ENCODE measurements at places on chromosomes 7 and 10.

DNA sequence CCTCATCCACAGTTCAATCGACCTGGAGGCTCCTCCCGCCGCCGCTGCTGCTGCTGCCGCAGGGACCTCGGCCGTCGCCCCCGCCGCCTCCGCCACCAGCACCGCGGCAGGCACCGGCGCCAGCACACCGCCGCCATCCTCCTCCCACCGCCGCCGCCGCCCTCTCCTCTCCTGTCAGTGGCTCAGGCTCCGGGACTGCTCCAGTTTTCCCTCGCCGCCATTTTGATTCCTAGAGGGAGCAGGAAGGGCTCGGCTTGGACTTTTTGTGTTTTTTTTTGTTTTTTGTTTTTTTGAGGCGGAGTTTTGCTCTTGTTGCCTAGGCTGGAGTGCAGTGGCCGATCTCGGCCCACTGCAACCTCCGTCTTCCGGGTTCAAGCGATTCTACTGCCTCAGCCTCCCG, 3.0 kb upstream of the MCM10 start:
- DNase-seq = no peak

DNA sequence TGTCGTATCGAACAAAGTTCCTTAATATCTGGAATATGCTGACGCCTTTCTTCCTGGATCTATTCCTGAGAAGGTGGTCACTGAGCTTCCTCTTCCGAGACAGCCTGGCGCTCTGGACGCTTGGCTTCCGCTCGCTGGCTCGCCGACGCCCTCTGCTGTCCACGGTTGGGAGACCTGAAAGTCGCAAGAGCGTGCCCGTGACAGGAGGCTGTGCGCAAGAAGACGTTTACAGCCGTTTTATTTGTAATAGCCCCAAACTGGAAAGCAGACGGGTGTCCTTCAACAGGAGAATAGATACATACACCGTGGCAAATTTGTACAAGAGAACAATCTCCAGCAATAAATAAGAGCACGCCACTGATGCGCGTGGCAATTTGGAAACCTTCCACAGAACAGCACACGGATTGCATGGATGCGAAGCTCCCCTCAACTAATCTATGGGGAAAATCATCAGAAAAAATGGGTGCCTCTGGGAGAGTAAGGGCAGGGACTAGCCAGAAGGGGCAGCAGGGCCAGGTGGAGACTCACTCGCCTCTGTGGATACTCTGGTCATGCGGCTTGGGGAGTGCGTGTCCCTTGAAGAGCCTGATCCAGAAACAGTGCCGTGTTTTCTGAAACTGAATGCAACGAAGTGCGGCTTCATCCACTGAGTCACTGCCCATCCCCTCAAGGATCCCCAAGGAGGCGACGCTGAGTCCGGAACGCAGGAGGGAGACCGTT, 41.5 kb upstream of the BNIP3 start:
- DNase-seq = peak; percentile 88

DNA sequence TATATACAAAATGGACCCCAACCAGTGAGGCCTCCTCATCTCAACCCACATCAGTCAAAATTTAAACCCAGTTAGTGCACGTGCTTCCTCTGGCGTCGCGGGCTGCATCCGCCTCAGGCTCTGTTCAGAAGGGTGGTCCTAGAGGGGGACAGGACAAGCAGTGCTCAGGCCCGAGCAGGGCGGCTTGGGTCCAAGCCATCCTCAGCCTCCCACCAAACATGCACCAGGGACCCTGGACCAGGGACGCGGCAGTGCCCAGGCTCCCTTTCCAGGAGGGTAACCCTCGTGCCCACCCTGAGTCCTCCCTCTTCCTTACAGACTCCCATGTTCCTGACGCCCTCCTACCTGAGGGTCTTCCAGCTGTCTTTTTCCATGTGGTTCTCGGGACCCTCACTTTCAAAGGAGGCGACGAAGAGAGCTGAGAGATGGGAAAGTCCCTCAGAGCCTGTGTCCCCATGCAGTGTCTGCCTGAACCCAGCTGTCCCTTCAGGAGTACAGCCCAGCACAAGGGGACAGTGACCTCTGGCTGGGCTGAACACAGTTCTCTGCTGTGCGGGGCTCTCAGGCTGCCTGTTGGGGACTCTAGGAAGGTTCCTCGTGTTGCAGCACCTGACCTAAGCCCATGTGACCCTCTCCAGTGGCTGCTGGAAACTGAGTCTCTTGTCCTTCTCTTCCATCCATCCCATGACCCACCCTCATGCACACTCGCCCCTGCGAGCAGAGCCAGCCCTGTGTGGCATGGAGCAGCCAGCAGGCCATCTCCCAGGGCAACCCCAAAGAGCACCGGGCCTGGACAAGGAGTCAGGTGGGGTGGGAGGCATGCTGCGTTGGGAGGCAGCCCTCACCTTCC, 58.1 kb downstream of the CSGALNACT2 start:
- no peak for DNase-seq

- DNase-seq = no peak
Measured at GRCh38 chr7:74271742-74272141, 17.5 kb upstream of the CLIP2 start.

DNA sequence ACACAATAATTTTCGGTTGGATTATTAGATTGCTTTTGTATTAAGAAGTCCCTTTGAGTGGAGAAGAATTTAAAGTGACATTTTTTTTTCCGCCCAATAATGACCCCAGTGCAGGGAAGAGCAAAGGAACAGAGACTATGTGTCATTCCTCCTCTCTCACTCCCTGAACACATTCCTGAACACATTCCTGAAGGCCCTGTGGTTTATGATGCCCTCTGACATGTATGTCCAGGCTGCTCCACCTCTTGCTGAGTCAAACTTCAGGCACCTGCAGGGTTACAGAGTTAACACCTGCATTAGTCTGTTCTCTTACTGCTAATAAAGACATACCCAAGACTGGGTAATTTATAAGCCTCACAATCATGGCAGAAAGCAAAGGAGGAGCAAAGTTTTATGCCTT, 704.0 kb upstream of the LRRN3 start:
- no peak for DNase-seq

GRCh38 chr10:55242544-55242943, 441.5 kb upstream of the PCDH15 start:
- no peak for DNase-seq

DNA sequence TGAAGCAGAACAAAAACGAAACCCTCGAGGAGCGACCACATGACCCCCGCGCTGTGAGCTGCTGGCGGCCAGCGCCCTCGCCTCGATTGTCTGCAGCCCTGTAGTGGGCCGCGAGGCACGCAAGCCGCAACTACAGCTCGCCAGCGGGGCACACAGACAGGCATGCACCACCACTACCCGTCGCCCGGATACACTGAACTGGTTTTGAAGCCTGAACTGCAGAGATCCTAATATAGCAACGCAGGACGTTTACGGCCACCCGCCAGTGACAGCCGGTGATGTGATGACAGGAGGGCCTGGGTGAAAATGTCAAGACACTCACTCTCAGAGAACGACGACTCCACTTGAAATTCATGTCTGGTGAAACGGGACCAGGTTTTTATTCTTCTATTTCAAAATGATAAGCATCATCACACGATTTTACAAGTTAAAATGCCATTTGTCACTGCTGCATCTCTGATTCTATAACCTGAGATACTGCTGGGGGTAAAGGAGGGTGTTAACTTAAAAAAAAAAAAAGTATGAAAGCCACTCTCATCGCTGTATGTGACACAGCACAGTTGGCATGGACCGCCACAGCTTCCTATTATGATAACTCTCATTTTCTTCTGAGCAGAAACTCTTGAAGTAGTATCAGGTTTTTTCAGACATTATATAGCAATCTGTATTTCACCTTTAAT, 120.3 kb upstream of the DIP2C start:
- DNase-seq = no peak

- DNase-seq = no peak
Measured at GRCh38 chr10:76050291-76050625, 618.8 kb downstream of the LRMDA start.

DNA sequence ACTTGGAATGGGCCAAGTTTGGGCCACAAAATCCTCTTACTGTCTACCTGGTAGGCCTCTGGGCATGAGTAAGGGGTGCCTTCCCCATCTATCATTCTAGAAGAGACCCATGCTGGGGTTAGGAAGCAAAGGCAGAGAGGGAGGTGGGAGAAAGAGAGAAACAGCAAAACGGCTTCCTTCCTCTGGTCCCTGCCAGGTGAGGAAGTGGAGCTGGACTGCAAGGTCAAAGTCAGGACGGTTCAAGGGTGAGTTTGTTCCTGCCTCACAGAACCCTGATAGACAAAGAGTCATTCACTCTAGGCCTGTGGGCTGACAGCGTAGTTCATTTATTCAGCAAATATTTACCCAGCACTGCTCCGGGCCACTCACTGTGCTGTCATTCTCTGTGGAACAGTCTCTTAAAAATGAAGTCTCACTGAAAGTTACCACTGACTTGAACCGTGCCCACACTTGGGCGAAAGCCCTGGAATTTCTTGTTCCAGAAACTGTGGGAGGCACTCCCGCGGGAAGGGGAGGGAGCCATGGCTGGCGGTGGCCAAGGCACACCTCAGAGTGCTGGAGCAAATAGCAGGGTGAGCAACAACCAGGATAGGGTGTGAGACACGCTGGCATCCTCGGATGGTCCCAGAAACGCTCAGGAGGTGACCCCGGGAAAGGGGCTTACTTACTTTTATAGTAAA, 26.2 kb upstream of the ECHDC3 start:
- no peak for DNase-seq

DNA sequence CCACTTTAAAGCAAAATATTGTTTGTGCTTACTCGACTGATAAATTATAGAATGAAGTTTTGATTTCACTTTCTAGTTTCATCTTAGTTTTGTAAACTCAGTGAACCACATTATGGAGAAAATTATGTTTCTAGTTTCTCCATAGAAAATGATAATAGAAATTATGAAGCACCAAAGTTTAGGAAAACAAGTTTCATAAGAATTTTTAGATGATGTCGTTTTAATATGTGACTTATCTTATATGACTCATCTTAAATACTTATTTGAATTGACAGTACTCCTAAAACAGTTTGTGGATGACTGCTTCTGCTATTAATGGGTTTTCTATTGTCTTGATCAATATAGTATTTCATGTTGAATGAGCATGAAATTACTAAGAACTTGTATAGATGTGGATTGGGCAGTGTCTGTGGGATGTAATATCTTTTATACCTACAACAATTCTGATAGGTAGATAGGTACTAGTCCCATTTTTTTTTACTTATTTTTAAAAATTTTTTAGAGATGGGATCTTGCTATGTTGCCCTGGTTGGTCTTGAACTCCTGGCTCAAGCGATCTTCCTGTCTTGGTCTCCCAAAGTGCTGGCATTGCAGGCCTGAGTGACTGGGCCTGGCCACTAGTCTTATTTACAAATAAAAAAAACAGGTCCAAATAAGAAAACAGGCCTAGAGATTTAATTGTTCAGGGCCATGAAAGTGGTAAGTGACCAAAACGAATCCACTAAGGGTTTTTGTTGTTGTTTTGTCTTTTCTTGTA, 3.7 kb downstream of the HBP1 start:
- DNase-seq = no peak
